ENCODE measurements at places on chromosomes 16 and 17.

DNA sequence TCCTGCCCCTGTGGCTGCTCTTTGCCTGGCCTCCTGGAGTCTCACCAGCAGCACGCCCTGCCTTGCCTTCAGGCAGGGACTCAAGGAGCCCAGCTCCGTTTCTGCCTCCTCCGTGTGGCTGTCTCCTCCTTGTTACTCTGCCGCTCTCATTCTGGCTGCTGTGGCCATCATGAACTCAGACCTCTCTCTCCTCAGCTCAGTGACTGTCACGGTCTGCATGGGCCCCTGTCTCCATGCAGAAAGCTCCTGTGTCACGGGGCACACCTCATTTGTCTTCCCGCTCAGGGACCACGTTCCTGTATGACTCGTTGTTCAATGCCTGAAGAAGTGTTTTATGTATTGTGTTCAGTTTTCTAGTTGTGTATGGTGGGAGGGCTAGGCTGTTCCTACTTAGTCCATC lies 25.3 kb downstream of the RPTOR start:
- DNase-seq: no peak

- no peak for DNase-seq
Observed at GRCh38 chr17:59634632-59635541, 15.2 kb downstream of the CLTC start.

DNA sequence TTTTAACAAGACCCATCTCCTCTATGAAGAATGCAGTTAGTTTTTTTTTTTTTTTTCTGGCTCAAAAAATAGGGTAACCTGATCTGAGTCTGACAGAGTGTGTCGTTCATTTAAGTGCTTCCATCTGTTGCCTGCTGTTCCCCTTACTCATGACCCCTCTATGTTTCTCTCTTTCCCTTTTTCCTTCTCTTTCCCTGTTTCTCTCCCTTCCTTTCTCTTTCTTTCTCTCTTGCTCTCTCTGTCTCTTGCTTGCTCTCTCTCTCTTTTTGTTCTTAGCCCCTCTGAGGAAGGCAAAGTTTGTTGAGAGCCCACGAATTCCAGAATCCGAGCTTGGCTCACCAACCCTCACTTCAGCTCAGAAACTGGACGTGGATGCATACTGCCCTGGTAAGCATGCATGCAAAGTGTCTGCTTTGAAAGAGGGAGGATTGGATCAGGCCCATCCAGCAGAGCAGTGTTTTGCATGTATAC lies 185.0 kb downstream of the TANC2 start:
- no peak for DNase-seq

DNA sequence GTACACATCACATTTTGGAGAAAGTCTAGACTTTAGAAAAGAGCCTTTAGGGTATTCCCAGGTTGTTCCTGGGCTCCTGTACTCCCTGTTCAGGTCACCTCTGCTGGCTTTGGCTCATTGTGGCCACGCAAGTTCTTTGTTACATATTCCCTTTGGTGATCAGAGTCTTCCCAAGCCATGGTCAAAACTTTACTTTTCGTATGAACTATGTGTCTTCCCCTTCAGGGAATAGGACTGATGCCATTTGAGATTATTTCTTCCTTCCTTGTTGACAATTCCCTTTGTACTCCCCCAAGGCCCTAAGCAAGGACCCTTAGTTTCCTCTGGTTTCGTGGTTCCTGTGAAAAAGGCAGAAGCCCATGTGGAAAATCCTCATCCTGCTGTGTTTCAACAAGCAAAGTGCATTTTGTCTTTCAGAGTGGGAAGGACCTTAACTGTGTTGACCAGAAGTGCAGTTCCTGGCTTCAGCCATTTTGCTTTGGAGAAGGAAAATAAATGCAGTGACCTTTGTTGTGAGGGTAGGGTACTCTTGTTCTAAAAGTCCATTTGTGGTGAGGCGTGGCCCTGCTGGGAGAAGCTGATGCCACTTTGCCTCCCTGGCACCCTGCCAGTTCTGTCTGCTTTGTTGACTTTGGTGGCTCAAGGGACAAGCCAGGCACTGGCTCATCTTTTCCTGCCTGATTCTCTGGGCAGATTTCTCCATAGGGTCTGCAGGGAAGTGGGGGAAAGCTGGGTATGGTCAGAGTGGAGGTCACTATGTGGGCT lies 55.1 kb downstream of the ZNRF1 start:
- DNase-seq: no peak

DNA sequence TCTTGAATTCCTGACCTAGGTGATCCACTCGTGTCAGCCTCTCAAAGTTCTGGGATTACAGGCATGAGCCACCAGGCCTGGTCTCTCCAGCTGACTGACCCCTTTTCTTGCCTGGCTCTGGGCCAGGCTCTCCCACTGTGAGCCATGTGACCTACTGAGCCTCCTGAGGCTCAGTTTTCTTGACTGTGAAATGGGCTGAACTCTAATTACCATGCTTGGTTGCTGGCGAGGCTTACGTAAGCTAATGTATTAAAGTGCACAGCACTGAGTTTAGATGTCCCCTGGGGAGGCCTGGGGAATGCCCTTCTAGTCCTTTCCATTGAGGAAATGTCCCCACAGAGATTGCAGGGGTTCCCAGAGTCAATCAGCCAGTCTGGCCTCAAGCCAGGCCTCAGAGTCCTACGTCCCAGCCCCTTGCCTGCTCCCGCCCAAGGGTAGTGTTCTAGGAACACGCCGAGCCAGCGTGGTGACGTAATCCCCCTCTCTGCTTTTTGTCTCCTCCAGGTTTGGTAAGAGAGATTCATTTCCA lies 45.8 kb upstream of the LGALS9 start:
- DNase-seq: no peak

- no peak for DNase-seq
Observed at GRCh38 chr16:1863681-1864460, 8.1 kb downstream of the MEIOB start.

DNA sequence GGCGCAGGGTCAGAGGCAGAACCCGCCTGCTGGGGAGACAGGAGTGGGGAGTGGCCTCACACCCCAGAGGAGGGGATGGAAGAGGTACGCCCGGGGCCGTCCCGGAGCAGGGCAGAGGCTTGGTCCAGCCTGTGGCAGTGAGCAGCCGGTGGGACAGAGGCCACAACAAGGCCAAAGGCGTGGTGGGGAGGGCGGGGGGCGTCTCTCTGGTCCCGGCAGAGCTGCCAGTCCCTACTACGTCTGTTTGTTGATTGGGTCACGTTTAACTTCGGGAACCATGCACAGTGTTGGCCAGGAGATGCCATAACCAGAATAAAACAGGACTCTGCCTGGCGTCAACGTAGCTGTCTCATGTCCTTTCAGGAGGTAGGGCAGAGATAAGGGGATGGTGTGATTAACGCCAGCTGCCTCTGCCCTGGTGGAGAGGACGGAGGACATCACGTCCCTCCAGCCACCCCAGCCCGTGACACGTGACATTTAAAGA lies 192.8 kb downstream of the BANP start:
- no peak for DNase-seq

GRCh38 chr16:1125471-1125870 lies 27.4 kb upstream of the CACNA1H start:
- peak; percentile 5 for DNase-seq

DNA sequence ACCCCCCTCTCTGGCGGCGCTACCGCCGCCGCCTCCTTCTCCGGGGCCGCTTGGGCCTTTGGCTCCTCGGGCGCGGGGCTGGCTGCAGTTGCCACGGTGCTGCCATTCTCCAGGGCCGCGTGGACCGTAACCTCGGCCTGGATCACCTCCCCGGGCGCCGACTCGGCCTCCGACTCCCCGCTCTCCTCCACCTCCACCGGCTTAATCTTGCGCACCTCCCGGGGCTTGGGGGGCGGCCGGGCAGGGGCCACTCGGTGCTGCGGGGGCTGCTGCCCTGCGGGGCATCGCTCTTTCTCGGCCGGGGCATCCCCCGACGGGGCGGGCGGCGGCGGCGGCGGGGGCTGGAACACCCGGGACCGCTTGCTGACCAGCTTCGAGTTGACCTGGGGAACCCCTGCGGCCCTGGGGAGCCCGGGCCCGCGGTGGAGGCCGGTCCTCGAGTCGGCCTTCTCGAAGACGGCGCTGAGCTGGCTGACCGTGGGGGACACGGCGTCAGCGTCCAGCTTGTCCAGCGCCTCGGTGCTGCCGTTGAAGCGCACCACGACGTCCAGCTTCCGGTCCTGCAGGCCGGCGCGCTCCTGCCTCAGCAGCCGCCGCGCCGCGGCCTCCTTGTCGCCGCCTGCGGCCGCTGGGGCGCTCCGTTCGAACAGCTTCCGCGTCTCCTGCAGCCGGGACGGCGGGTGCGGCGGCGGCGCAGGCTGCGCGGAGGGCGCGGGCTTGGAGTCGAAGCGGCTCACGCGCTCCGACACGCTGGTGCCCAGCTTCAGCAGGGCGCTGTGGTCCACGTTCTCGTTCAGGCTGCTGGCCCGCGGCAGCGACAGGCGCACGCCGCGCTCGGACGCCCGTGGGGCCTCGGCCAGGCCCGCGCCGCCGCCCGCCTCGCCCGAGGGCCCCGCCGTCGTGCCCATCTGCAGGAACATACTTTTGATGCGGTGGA lies 792 bp downstream of the PPP1R9B start:
- no peak for DNase-seq

- no peak for DNase-seq
Observed at GRCh38 chr17:59694344-59694743, 12.9 kb downstream of the PTRH2 start.

DNA sequence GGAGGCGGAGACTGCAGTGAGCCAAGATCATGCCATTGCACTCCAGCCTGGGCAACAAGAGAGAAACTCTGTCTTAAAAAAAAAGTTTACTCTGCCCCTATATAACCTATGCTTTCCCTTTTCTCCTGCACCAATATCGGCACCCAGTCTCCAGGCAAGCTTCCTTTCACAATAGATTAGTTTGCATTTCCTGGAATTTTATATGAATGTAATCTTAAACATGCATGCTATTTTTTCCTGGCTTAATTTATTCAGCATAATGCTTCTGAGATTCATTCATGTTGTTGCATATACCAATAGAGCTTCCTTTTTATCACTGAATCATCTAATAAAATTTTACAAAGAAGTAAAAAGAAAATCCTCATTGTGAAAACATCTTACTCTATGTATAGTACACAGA lies 59.4 kb downstream of the USP32 start:
- DNase-seq: no peak

- no peak for DNase-seq
Observed at GRCh38 chr16:84391151-84392030, 23.1 kb downstream of the ATP2C2 start.

GRCh38 chr17:48427598-48427997 lies 2.4 kb downstream of the SKAP1 start:
- DNase-seq: peak; percentile 61

GRCh38 chr17:69779378-69780214 lies 295.4 kb upstream of the KCNJ16 start:
- DNase-seq: no peak

GRCh38 chr17:32516940-32517701 lies 30.3 kb downstream of the CDK5R1 start:
- no peak for DNase-seq

- no peak for DNase-seq
Observed at GRCh38 chr16:67645397-67646121, 615 bp downstream of the CARMIL2 start.

DNA sequence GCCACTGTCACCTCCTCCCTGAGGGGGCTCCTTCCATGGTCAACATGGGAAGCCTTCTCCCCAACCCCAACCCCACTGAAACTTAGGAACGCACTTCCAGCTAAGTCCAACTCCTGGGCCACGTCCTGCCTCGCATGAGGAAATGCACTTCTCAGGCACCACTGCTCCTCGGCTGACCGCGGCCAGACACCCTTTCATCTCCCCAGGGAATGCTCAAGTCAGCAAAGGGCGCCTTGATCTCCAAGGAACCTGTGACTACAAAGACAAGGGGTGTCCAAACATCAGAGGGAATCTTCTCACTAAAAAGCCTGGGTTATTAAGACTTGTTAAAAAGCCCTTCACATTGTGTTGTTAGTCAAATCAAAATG lies 124.9 kb upstream of the HSBP1 start:
- DNase-seq: no peak

- no peak for DNase-seq
Observed at GRCh38 chr16:75109732-75110243, 6.8 kb downstream of the LDHD start.

DNA sequence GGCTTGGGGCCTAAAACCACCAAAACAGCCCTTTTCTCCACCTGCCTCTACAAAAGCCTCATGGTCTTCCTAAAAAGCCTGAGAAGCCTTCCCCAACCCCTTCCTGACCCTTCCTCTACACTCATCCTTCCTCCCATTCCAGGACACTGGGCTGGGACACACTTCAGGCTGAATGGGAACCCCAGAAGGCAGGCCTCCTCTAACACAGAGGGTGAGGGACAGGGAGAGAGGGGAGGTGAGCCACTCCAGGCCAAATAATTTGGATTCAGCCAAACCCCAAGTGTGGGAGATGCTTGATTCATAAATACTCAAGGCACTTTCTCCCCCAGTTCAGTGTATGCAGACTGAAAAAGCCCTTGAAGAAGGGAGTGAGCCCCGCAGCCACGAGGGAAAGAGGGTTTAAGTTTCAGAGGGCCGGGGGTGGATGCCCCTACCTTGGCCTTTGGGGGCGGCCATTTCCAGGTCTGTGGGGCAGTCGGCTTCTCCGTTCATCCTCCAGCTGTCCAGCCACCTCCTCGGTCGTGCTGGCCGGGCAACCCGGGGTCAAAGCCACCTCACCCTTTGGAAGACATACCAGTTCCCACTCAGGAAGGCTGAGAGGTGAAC lies 1.6 kb downstream of the UBTF start:
- DNase-seq: no peak

GRCh38 chr16:74020095-74020670 lies 276.4 kb upstream of the PSMD7 start:
- DNase-seq: no peak

GRCh38 chr16:83952940-83953795 lies at the start of gene OSGIN1:
TSS of gene OSGIN1 (plus strand) at chr16:83953240. CDS start at chr16:83957672, 4,432 bp downstream.
- DNase-seq: peak; percentile 68

GRCh38 chr17:81332914-81333528 lies 37.9 kb upstream of the SLC38A10 start:
- DNase-seq: no peak

GRCh38 chr16:2033057-2033908 lies 6.6 kb downstream of the NHERF2 start:
- DNase-seq: no peak

DNA sequence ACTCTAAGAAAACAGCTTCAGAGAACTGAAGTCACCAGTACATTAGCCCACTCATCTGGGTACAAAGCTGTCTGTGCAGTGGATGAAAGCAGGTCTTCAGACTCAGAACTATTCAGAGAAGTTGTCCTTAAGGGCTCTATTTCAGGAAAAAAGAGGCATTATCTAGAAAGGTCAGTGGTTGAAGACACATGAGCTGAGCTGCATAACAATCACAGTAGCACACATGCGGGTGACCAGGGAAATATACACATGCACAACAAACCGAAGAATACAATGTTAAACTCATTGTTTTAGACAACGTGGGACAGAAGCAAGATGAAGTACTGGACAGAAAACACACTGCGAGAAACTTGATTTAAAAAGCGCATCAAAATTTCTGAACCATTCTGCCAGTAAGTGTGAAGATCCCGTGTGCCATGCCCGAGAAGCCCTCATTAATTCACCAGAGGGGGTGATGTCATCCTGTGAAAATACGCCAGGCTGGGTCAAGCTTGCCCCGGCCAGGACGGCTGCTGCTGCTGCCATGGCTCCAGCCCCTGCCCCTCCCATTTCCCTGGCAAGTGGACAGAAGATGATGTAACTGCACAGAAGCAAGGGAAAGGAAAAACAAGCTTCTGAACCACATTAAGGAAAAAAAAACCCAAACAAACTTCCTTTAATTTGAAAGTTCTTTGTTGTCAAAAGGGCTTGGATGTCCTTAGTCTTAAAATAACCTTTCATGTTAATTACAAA lies 10.1 kb downstream of the DYNC1LI2 start:
- DNase-seq: no peak

GRCh38 chr17:58679263-58680037 lies 12.4 kb downstream of the TEX14 start:
- no peak for DNase-seq

Measured in stimulated activated CD4-positive, alpha-beta T cell treated with anti-CD3 and anti-CD28 coated beads, TNF-alpha, amount 100 ng/mL, for 24 hours (primary cell).